ENCODE measurements at places on chromosomes 1 and 21. TPM values are rescaled to one million over a fixed set of nuclear protein-coding genes. Genes with fewer than 3 reads are reported as not detected.

DNA sequence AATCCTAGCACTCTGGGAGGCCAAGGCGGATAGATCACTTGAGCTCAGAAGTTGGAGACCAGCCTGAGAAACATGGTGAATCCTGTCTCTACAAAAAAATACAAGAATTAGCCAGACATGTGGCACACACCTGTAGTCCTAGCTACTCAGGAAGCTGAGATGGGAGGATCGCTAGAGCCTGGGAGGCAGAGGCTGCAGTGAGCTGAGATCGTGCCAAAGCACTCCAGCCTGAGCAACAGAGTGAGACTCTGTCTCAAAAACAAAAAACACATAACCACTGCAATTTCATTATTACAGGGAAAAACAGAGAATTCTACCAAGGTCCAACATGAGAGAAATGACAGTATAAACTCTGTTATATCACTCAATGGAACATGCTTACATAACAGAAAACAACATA lies 4.4 kb upstream of the TOMM20 start:
- no peak for DNase-seq

DNA sequence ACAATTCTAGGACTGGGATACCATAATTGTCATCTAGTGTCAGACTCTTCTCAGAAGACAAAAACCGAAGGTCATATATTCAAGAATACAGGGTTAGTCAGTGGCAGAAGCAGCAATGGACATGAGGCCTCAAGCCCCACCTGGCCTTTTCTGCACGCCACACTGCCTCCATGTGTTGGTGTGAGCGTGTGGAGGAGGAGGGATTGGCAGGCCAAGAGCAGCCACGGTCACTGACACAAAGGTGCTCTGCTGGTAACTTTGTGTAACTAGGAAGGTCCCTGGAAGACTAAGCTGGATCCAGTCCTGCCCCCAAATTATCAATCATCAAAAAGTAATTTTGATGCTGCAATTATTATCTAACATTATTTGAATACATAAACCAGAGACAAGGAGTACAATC lies 34.9 kb downstream of the HSF2BP start:
- no peak for DNase-seq

- DNase-seq: no peak
Measured at GRCh38 chr1:200895801-200896530, 1.3 kb downstream of the INAVA start.

- no peak for DNase-seq
Measured at GRCh38 chr1:48691429-48692001, 85.2 kb downstream of the BEND5 start.

DNA sequence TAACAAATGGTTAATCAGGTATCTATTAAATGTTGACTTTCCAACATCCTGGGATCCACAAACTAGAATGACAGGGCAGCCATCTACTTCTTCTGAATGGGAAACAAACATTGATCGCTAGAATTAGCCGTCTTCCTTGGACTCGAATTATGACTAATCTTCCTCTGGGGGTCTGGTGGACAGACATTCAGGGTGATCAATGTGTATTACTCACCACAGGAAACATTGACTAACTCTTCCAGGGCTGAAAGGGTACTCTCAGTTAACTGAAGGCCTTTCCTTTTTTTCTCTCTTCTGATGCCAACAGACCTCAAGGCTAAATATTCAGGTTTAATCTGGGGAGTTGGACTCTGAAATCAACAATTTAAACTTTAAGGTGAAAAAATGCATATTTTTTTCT lies 9.5 kb downstream of the NOL9 start:
- DNase-seq: no peak

GRCh38 chr1:113984710-113985109 lies 5.4 kb downstream of the OLFML3 start:
- no peak for DNase-seq

DNA sequence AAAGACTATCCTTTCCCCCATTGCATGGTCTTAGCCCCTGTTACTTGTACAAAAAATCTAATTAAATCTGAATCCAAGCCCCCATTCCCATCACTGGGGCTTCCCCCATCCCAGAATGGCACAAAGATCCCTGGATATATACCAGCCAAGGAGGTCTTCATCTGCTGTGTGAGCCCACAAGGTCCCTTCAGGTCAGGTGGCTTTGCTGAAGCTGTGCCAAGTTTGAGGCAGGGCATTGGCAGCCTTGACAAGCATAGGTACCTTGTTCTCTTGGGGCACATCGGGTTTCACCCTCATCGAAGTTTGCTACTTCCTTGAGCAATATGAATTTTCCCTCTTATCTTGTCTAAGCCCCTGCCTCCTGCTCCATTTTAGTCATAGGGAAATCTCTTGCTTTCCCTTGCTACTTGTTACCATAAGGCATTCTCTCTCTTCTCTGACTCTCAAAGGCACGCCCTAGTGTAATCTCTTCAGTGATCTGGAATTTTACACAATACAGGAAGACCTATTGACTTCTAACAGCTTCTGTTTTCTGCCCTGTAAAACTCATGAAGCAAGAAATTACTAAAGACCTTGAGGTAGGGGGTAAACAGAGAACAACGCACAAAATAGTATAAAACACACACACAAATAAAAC lies 71.4 kb upstream of the COG2 start:
- no peak for DNase-seq

DNA sequence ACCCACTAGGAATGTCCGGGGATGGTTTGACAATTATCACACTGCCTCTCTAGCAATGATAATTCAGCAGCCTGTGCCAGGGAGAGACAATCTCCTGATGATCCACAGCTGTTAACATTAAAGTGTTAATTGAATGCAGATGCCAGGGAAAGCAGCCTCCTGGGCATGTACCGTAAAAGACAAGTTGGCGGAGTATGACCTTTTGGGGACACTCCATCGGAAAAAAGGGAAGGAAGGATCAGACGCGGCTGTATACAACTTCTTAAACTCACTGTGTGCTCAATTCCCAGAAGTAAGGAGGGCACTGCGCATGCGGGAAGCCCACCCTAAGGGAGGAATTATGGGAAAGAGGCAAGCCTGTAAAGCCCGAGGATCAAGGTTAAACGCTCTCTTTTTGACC lies 62.6 kb downstream of the MAP3K7CL start:
- DNase-seq: peak; percentile 34

- no peak for DNase-seq
Measured at GRCh38 chr1:29682171-29682918, 446.0 kb downstream of the PTPRU start.

Gene AADACL4
- not detected for total RNA-seq
